HFF-Myc (cell line): ENCODE measurements at places on chromosomes 1 and 21.

- DNase-seq, result no peak
Observed at GRCh38 chr1:85025940-85026339, 22.4 kb downstream of the MCOLN3 start.

- no peak for DNase-seq
Observed at GRCh38 chr21:42429856-42430255, 26.2 kb downstream of the UBASH3A start.

- DNase-seq, result peak; percentile 89
Observed at GRCh38 chr1:64917328-64917861, 49.0 kb downstream of the JAK1 start.

GRCh38 chr1:28115267-28115666 is 26.9 kb upstream of the EYA3 start:
- no peak for DNase-seq

GRCh38 chr1:227399152-227399730 is 80.9 kb upstream of the CDC42BPA start:
- no peak for DNase-seq

- peak; percentile 78 for DNase-seq
Observed at GRCh38 chr1:234980645-234981396, 147.8 kb downstream of the TOMM20 start.

DNA sequence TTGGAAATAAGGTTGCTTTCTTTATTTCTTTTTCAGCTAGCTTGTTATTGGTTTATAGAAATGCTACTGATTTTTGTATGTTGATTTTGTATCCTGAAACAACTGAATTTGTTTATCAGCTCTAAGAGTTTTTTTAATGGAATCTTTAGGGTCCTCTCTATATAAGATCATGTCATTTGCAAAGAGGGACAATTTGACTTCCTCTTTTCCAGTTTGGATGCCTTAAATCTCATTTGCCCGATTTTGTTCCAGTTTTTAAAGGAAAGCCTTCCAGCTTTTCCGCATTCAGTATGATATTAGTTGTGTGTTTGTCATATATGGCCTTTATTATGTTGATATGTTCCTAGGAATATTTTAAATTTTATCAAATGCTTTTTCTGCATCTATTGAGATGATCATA is 31.7 kb downstream of the SLC35A3 start:
- no peak for DNase-seq

GRCh38 chr1:10958614-10959013 is 53.8 kb upstream of the TARDBP start:
- no peak for DNase-seq

- DNase-seq, result no peak
Observed at GRCh38 chr1:62040450-62040849, 154.2 kb upstream of the L1TD1 start.

GRCh38 chr1:87154384-87154783 is 174.3 kb upstream of the LMO4 start:
- no peak for DNase-seq

- DNase-seq, result no peak
Observed at GRCh38 chr1:230857822-230858221, 10.5 kb downstream of the C1orf198 start.

- no peak for DNase-seq
Observed at GRCh38 chr1:87045761-87046304, 131.4 kb downstream of the HS2ST1 start.

GRCh38 chr1:3080053-3080955 is 11.3 kb downstream of the PRDM16 start:
- DNase-seq, result no peak

GRCh38 chr1:229699613-229700267 is 73.7 kb downstream of the URB2 start:
- DNase-seq, result no peak

DNA sequence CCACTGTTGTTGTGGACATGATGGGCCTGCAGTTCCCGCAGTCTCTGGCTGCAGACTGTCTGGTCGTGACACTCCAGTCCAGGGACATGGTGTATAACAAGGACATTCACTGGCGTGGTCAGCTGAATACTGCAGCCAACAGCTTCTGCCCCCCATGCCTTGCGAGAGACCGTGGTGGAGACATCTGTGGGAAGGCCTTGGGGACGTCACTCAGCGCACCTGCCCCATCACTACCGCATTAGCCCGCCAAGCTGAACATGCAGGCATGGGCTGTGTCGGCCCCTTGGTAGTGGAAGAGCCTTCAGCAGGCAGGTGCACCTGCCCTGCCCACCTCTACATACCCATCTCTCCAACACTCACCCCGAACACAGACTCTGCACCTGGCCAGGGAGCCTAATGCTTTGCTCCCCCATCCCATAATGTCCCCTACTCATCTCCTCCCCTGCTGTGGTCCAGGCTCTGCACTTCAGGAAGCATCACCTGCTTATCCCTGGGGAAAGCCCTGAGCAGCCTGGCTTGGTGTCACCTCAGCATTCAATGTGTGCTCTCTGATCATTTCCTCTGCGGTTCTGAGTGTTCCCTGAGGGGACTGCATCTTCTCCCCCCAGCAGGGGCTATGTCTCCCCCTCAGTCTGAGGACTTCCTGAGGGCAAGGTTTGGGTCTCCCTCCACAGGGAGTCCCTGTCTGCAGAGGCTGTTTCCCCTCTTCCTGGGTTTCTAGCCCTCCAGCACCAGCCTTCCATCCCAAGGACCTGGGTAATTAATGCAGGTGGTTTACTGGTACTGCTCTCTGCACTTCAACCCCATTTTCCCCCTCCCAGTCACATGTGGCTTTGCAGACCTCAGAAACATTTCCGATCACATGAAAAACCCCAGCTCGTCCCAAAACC is 3.2 kb downstream of the PGLYRP4 start:
- no peak for DNase-seq

DNA sequence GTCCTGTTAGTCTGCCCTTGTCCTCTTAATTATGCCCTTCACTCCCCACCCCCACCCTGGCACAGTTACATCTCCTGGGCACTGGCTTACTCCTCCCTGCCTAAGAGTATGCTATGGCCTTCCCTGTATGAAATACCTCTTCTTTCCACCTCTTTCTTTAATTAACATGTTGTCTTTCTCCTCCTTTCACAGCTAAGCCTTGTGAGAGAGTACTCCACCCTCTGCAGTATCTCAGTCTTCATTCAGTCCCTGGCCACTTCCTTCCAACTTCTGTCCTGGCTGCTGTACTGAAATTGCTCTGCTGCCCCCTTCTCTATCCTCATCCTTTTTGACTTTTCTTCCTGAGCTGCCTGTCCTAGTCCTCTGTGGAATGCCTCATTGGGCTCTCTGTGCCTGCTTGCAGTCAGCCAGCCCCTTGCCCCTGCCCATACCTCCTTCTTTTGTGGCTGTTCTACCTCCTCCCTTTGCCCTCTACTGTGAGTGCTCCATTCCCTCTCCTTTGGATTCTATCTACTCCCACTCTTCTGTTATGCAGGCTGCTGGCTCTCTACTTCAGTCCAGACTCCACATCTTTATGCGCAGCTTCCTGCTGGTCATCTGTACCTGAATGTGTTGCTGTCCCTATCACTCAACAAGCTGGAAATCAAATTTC is 8.3 kb downstream of the NOS1AP start:
- DNase-seq, result no peak

DNA sequence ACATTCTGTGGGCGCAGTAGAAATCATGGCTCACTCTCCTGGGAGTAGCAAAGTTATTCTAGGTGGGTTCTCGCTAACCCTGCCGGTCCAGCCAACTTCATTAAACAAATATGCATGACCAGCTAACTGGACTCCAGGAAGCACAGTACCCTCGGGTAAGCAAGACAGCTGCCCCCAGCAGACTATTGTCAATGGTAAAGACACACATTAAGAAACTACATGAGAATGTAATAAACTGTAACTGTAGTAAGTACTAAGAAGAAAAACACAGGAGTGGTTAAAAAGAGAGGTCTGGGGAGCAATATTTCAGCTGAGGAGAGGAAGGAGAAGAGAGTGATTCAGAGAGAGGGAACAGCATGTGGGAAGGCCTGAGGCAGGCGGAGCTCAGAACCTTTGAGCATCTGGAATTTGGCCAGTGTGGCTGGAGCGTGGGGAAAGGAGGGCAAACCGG is 7.4 kb downstream of the SLC2A5 start:
- peak; percentile 14 for DNase-seq

DNA sequence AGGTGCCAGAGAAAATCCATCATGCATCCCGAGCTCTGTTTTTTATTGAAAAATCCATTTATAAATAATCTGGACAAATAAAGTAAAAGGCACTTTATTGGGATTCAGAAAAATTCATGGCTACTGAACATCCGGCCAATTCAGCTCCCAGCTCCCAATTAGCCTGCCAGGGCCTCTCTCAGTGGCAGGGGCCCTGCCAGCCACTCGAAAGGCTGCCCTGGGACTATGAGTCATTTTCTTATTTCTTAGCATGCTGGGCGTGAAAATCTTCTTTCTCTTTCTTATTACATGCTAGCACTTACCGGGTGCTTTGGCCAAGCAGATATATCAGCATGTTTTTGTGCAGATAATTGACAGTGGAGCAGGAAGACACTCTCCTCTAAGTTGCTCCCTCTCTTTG is 283.3 kb downstream of the CAMTA1 start:
- DNase-seq, result no peak

DNA sequence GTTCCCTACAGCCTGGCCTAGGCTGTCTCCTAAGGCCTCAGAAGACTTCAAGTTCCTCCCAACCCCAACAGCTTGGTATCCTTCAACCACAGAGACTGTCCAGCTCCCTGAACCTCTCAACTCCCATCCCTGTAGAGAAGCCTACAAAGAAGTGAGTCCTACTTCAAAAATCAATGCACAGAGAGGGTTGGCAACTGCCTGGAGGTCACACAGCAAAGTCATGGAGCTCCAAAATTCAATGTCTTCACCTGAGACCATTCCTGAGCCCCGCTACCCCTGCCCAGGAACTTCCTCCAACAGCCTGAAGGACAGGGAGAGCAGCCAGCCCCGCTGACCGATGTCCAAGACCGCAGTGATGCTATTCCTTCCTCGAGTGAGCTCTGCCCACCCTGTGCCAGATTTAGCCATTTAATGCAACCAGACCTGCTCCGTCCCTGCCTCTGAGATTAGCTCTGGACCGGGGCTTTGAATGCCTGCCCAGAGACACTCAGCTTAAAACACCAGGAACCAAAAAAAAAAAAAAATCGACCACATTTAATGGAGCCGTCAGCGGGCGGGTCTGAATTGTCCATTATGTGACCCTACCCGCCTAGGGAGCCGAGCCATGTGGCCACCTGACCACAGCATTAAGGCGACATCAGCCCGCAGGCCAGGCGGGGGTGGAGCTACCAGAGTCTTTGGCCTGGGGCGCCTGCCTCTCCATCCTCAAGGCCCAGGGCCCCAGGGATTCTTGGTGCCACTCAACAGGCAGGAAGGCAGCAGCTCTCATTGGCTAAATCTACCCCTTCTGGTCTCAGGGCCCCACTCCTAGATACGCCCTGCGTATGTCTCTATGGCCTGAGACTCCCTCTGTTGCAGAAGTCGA is 148.6 kb downstream of the SYF2 start:
- DNase-seq, result no peak

DNA sequence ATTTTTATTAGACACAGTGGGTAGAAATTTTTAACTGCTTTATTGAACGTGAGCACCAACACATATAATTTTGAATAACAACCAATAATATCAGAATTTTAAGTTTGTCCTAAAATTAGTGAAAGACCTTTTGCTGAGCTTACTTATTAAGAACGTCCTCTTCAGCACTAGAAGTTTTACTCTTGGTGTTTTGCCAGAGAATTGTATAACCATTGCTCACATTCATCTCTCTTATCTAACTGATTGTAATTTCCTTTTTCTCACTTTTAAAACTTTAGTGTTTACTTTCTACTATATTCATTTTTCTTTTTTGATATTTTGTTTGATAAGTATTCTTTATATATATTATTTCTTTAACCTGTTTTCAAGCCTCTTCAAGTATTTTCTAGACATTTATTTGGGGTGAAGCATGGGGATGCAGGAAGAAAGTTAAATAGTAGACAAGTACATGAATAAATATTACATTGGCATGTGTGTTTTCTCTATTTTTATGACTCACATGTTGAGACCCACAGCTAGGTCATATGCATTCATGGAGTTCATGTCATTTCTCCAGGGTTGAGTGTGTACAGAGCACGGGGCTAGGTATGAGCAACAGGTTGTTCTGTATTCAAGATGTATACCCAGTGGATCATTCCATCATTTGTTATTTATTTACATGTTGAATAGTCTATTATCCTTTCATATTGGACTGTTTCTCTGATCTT is 90.6 kb downstream of the ATP6V1G3 start:
- no peak for DNase-seq

DNA sequence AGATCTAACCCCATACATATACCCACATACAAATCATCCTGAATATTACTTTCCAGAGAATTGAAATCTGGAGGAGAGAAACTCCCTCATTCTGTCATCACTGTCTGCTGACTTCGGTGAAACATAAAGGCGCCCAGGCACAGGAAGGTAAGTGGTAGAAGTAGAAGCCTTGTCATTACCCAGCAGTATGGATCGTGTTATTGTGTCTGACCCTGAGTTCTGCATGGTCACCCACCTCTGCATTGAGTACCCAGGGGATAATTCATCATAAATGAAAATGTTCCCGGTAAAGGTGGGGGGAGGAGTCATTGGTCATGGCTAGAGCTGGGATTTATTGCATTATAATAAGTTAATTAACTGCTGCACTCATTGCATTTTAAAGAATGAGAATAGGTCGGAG is 342.6 kb upstream of the PKN2 start:
- no peak for DNase-seq

GRCh38 chr1:172390683-172391551 is 29.6 kb upstream of the C1orf105 start:
- no peak for DNase-seq

DNA sequence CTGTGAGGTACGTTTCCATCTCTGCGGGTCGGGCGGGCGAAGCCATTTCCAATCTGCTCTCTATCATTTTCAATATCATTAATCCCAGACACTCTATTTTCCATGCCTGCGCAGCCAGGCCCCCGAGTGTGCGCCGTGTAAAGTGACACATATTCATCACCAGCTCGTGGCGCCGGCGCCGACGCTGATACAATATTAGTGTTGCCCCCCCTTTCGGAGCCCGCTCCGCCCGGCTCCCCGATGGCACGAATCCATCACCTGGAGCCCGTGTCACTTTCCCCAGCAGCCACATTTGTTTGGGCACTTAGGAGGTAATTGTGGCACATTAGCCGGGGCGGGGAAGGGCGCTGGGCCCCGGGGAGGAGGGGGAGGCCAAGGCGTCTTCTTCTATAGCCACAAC is 33.7 kb upstream of the DMBX1 start:
- DNase-seq, result no peak

GRCh38 chr1:156497078-156497742 is 3.4 kb downstream of the MEF2D start:
- DNase-seq, result no peak

DNA sequence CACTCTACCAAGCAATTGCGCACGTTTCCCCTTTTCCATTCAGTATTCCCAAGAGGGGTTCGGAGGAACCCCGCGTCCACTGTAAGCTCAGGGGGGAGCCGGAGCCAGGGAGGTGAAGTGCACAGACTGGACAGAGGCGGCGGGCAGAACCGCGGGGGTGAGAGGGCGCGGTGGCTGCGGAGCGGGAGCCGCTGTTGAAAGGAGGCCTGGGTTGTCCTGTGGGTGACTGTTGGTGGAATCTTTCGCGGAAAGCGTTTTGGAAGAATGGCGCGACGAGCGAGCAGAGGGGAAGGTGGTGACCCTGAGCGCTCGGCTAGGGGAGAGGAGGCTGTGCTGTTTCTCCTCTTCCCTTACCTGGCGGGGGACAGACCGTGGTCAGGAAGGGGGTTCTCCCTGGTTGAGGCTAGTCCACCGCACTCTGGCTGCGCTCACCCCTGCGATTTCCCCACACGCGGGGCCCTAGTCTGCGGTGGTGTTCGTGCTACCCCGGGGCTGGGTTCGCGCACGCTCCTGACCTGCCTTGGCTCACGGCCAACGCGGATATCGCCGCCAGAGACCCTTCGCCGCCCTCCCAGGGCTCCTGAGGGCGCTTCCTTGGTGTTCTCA is 92.8 kb downstream of the PRKAB2 start:
- DNase-seq, result no peak
